ENCODE measurements at places on chromosomes 6 and 20.

- DNase-seq: no peak
Observed at GRCh38 chr6:138229663-138230179, 11.4 kb upstream of the PBOV1 start.

GRCh38 chr6:138285800-138286199, 67.5 kb upstream of the PBOV1 start:
- no peak for DNase-seq

DNA sequence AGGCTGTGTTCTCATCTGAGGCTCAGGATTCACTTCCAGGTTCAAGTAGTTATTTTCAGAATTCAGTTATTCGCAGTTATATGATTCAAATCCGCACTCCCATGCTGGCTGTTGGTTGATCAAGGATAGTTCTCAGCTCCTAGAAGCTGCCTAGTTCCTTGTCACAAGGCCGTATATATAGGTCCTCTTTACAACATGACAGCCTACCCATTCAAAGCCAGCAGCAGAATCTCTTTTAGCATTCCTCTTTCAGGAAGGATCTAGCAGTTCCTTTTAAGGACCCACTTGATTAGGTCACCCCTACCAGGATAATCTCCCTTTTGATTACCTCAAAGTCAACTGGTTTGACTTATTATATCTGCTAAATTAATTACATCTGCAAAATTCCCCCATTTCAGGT, 23.8 kb upstream of the LAMP5 start:
- no peak for DNase-seq

DNA sequence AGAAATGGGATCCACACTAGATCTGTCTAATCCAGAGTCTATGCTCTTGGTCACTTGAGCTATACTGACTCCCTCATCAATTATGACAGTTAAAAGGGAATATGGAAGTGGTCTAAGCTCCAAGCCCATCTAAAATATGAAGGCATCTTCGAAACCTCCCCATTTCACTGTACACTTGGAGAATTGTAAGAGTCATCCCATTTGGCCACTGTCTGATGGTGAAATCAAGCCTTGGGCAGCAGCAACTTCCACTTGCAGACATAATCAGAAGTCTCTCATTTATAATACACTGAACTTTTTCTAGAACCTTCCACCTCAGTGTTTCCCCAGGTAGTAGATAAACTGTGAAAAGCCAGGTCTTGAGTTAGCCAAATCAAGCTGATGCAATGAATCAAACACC, 26.3 kb upstream of the UBR2 start:
- no peak for DNase-seq

- peak; percentile 61 for DNase-seq
Observed at GRCh38 chr6:135163440-135163738, 17.7 kb upstream of the MYB start.

- DNase-seq: peak; percentile 26
Observed at GRCh38 chr20:17571153-17571527, 1.3 kb downstream of the DSTN start.

GRCh38 chr6:148497257-148497656, 154.6 kb downstream of the SASH1 start:
- no peak for DNase-seq

DNA sequence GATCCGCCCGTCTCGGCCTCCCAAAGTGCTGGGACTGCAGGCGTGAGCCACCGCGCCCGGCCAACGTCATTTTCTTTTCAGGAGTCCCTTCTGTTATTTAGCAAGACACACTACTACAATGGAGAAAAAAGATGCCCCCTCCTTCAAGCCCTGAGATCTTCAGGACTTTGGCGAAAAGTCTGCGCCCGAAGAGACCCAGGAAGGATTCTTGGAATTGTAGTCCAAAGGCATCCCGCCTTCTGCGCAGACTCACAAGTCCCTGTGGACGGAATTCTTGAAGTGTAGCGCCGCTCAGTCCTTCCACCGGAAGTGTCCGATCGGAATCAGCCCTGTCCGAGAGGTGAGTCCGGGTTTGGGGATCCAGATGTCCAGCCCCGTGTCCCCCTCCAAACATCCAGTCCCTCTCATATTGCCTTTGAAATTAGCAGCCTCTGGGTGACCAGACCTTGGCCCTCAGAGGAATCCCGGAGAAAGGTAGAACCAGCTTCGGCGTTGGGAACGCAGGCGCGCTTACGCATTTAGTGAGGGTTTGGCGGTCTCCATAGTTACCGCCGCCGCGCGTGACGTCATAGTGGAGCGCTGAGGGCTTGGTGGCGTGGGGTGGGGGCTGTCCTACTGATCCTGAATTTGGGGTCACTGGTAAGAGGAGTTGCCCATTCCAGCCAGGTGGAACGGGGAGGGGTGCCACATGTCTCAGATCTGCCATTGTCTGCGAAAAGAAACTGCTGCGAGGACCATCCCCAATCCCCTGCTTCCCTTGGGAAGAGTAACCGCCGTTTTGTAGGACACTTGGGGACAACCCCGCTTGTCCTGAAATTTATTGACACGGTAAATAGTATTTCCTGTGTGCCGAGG, 490 bp downstream of the ZNF165 start:
- DNase-seq: peak; percentile 98

- no peak for DNase-seq
Observed at GRCh38 chr6:107941199-107941598, 16.8 kb downstream of the SEC63 start.

GRCh38 chr20:53738039-53738944, 144.7 kb upstream of the ZNF217 start:
- peak; percentile 41 for DNase-seq

GRCh38 chr20:11646359-11646758, 271.3 kb upstream of the BTBD3 start:
- DNase-seq: no peak

- no peak for DNase-seq
Observed at GRCh38 chr6:113645576-113645970, 211.6 kb upstream of the MARCKS start.

GRCh38 chr6:135527116-135527959, 29.8 kb upstream of the AHI1 start:
- DNase-seq: no peak

DNA sequence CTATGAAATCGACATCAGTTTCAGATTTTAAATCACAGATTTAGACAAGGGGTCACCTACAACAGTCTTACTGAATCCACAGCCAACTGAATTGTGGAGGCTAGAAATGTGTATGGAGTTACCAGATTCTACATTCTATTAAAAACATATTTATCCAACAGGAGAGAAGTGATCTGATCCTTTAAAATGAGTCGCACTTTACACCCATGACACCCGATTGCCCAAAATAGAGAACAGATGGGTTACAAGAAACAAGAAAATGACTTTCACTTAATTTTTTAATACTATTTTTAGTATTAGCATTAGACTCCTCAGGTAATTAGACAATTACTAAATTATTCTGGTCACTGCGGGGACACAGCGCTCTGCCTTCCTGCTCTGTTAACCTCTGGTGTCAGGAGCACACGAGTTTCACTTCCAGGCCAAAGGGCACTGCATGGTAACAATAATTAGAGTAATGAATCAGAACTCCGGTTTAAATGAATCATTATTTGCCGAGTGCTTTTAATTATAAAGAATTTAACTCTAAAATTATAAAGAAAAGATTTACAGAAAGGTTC, 108.6 kb downstream of the ATP9A start:
- DNase-seq: no peak

GRCh38 chr6:27888566-27888965, 23.6 kb downstream of the OR2B2 start:
- DNase-seq: no peak

- DNase-seq: no peak
Observed at GRCh38 chr6:151239603-151240035, at the start of gene AKAP12. TSS of gene AKAP12 (plus strand) at chr6:151239967. CDS start at chr6:151240563, 596 bp downstream.

- DNase-seq: no peak
Observed at GRCh38 chr6:127494240-127494767, 24.8 kb downstream of the MTCL3 start.

DNA sequence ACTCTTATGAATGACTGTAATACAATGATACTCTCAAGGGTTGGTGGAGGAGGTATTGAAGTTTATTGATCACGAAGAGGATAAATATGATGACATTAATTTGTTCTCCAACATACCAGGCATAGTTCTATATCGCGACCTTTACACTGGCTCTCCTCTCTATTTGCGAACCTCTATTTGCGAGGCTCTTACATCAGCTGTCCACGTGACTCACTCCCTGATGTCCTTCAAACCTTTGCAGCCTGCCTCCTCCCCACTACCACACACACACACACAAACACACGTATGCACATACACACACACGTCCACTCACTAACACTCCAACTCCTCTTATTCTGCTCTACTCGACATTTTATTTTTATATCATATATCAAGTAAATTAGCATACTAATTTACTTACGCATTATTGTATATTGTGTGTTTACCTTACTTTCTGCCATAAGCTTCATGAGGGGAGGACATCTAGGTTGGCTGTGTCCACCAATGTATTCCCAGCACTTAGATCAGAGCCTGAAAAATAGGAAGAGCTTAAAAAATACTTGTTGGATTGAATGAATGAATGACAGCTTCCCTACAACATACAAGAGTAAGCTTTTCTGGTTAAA, 53.3 kb upstream of the TNFRSF21 start:
- no peak for DNase-seq

GRCh38 chr6:42714098-42714761, 8.2 kb downstream of the PRPH2 start:
- no peak for DNase-seq

GRCh38 chr20:9397928-9398327, 116.5 kb upstream of the LAMP5 start:
- DNase-seq: peak; percentile 36

DNA sequence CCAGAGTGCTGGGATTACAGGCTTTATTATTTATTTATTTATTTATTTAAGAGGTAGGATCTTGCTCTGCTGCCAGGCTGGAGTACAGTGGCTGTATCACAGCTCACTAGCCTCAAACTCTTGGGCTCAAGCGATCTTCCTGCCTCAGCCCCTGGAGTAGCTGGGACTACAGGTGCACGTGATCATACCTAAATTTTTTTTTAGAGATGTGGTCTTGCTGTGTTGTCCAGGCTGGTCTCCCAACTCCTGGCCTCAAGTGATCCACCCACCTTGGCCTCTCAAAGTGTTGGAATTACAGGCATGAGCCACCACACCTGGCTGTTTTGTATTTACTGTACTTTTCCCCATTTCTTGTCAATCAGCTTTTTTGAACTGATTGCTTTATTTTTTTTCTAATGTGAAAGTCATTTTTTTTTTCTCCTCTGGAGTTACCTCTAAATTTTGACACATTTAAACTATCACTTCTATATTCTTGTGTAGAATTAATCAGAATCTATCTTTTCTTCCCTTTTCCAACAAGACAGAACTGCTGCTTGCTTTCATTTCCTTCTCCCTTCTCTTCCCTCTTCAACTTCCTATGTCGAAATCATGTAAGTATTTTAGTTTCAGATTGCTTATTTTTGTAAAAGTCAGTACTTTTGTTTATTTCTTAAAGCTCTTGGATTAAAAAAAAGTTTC, 12.0 kb downstream of the PANK2 start:
- DNase-seq: no peak

DNA sequence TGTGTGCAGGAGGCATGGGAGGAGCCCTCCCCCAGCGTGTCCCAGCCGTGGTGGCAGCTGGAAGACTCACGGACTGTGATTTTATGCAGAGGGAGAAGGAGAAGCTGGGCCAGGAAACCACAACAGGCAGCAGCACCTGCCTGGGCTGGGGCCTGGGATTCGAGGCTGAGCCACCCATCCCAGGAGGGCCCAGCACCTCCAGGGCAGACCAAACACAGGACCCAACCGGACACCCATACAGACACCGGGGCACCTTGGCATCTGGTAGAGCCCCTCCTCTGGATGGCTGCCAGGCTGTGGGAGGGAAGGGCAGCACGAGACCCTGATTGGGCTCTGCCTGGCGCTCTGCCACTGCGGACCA, 41.7 kb upstream of the CHRNA4 start:
- DNase-seq: no peak

DNA sequence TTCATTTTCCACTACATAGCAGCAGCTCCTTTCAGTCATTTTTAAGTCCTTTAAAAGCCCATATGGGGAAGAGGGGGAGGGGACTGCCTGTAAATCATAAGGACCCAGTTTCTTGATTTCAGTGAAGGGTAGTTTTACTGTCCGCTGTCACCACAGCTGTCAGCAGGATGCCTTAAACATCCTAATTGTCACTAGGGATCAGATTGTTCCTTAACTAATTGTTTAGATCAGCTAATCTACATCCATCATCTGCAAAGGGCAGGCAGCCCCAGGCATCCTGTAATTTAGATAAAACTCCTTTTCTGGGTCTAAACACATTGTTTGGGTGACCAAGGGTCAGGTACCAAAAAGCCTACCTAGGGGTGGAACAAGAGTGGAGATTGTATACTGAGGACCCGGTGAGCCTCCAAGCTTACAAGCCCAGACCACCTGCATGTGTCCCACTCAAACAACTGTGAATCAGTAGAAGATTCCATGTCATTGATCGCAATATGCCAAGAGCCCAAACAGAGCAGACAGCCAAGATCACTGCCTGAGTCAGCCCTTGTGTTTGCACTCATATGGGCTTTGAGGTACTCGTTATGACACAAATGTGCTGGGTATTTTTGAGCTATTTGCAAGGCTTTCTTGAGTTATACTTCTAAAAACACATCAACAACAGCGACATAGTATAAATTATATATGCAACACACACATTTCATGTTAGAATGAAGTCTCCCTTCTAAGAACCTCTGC, 198.7 kb upstream of the CEP162 start:
- no peak for DNase-seq
